ENCODE measurements at places on chromosomes 5 and 9.

- no peak for DNase-seq
Observed at GRCh38 chr9:93597871-93598646, 21.7 kb downstream of the PHF2 start.

- no peak for DNase-seq
Observed at GRCh38 chr5:32419791-32420190, 24.7 kb downstream of the ZFR start.

DNA sequence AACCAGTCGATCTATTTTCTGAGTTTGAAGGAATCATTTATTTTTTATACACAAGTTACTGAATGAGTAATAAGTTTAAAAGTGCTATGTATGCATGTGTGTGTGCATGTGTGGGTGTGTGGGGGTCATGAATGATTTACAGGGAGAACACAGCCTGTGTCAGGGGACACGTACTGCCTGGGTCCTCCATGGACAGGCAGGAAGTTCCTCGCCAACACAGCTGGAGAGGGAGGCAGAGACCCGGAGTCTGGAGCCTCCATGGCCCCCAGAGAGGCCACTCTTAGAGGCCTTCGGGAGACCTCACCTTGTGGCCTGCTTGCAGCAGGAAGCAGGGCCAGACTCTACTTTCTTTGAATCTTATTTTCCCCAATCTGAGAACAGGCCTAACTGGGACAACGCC, 144.7 kb downstream of the GABBR2 start:
- no peak for DNase-seq

GRCh38 chr5:69242215-69242927, 7.7 kb downstream of the CDK7 start:
- no peak for DNase-seq

GRCh38 chr9:89364666-89365531, 46.6 kb downstream of the SECISBP2 start:
- DNase-seq: no peak

All from iPS DF 6.9 (cell line).